Fibroblast of skin of right biceps (primary cell): ENCODE measurements at places on chromosomes 3 and 15.

DNA sequence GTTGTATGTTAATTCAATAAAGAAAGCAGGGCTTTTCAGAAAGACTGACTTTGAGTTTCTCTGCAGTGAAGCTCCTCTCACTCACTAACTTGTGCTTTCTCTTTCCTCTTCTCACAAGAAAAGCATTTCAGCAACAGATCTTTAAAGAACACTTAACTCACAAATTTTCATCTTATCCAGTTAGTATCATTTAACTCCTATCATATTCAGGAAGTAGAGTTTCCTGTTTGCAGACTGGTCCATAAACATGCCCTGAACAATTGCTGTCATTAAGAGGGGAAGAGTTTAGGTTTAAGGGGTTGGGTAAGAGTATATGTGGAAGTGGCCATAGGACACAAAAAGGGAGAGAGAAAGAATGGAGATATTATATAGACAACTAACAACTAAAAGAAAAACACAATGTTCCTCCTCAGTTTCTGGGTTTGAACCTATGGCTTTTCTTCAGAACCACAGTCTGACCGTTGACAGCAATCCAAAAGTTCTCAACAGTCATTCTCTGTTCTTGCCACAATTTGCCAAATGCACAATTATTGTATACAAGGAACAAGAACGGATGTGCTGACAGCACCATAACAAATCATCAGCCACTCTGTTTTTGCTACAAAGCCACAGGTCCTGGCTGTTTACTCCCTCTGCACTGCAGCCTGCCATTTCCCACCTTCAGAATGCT, 63.9 kb downstream of the CHAC1 start:
- DNase-seq: no peak

DNA sequence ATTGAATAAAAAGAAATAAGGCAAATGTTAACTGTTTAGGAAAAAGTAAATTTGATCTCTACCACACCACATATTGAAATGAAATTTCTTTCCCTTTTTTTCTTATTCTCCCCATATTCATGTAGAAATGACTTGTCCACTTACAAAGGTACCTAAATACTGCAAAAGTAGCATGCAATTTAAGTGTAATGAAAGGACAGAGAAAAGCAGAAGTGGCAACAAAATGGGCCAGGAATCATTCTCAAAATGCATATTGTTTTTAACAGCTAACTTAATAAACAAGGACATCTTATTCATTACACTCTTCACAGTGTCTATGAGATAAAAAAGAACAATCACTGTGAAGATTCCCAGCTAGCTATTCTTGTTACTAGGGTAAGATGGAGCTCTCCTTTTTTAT, 40.6 kb upstream of the FGF7 start:
- DNase-seq: no peak

DNA sequence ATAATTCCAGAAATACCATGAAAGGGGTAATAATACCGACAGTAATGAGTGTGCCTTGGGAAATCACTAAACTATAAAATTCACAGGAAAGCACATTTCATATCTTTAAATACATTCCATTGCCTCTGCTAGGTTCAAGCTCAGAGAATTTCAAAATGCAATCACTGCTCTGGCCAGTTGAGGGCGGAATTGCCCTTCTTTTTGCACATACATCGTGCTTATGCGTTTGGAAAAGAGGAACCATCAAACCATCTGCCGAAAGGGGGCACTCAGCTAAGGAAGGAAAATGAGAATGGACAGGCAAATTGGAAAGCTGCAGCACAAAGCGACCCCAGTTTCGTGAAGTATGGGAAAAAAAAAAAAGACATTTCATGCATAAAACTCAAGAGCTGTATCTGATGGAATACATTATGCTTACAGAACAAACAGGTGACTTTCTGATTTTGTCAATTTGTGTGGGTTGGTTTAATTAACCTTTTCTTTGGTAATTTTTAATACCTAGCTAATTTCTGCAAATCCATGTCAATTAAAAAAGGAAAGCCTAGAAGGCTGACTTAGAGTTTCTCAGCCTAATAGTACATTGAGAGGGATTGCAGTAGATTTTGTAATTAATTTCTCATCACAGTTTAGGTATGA, 61.4 kb downstream of the TUSC7 start:
- peak; percentile 74 for DNase-seq

DNA sequence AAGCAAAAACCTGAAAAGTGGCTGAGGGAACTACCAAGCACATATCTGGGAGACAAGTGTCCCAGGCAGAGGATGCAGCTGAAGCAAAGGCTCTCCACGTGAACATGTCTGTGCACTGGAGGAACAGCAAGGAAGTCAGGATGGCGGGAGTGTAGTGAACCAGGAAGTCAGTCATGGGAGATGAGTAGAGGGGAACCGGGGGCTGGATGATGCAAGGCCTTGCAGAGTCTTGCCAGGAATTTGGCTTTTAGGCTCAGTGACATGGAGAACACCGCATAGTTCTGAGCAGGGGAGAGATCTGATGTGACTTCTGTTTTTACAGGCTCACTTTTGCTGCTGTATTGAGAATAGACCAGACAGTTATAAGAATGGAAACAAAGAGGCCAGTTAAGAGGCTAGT, 19.0 kb downstream of the C2CD4A start:
- peak; percentile 47 for DNase-seq

GRCh38 chr3:12890610-12891390, 49.4 kb upstream of the RPL32 start:
- DNase-seq: no peak

GRCh38 chr3:159978353-159978752, 10.3 kb upstream of the IL12A start:
- DNase-seq: no peak

- DNase-seq: peak; percentile 29
Observed at GRCh38 chr3:152583963-152584362, 251.0 kb upstream of the P2RY1 start.

DNA sequence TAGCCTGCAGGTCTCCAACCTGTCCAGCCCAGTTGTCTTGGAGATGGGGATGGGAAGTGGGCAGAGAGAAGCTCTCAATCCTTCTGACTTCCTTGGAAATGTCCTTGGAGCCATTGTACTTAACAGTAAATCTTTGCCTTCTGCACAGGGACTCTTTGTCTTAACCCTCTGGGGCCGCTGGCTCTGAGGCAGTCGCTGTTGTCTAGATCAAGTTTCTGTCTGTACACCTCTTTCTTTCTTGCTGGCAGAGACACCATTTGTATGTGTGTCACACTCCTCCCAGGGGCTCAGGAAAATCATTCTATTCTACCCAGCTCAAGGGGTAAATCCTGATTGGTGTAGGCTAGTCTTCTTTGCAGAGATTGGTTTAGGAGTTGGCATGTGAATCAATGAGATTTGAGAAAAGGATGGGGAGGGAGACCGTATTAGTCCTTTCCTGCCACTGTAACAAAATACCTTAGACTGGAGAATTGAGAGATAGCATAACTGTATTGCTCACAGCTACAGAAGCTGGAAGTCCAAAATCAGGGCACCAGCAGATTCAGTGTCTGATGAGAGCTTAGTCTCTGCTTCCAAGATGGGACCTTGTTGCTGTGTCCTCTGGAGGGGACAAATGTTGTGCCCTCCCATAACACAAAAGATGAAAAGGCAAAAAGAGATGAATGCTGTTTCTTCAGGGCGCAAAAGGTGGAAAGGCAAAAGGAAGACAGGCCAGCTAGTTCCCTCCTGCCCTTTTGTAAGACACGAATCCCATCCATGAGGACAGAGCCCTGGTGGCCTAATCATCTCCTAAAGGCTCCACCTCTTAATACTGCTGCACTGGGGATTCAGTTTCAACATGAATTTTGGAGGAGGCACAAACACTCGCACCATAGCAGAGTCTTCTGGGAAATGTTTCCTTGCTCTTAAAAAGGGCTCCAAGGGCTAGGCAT, 66.3 kb downstream of the PPCDC start:
- DNase-seq: no peak

GRCh38 chr3:106809623-106810299, 567.5 kb upstream of the CCDC54 start:
- DNase-seq: no peak

DNA sequence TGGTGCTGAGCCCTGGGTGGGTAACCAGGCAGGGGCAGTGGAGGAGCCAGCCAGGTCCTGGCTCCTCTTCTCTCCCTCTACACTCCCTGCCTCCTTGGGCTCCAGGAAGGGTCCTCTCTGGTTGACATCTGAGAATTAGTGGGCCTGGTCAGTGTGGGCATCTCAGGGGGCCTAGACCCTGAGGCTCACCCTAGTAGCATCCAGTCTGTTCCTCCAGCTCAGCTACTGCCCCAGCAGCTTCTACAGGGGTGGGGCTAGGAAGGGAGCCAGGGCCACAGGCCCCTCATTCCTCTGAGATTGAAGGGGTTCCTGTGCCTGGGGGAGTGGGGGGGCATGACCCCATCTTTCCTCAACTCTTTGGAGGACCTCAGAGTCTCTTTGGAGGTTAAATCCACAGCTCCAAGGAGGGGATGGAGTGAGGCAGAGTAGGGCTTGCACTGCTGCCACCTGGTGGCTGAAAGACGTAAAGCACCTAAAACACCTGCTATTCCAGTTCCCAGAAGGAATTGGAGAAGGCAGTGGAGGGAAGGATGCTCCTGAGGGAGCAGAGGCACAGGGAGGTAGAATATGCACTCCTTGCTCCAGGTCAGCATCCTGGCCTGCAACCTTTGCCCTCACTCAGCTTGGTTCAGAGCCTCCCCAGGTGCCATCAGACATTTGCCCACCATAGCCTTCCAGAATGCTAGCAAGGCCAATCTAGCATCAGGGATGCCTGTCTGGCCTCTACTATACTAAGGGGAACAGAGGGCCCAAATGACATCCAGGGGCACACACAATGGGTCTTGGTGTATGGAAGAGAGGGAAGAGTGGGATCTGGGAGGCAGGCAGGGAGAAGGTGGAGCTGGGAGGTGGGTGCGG, 25.1 kb downstream of the C3orf18 start:
- peak; percentile 46 for DNase-seq

DNA sequence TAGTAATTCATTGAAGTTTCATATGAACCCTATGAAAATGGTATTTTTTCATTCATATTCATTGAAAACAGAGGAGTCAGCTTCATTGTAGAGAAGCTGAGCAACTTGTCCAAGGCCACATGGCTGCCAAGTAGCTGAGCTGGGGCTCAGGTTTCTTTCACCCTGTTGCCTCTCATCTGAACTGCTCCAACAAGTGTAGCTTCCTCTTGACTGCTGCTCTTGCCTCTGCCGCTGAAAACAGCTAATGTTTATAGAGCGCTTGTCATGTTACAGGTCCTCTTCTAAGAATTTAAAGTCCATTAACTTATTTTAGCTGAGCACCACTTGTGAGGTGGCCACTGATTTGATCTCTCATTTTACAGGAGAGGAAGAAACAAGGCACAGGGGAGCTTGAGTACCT, 81.1 kb downstream of the PDCD6IP start:
- DNase-seq: no peak

GRCh38 chr3:63092515-63092914, 185.6 kb upstream of the SYNPR start:
- DNase-seq: no peak

GRCh38 chr3:50194128-50194902, 2.9 kb downstream of the GNAT1 start:
- DNase-seq: peak; percentile 55

DNA sequence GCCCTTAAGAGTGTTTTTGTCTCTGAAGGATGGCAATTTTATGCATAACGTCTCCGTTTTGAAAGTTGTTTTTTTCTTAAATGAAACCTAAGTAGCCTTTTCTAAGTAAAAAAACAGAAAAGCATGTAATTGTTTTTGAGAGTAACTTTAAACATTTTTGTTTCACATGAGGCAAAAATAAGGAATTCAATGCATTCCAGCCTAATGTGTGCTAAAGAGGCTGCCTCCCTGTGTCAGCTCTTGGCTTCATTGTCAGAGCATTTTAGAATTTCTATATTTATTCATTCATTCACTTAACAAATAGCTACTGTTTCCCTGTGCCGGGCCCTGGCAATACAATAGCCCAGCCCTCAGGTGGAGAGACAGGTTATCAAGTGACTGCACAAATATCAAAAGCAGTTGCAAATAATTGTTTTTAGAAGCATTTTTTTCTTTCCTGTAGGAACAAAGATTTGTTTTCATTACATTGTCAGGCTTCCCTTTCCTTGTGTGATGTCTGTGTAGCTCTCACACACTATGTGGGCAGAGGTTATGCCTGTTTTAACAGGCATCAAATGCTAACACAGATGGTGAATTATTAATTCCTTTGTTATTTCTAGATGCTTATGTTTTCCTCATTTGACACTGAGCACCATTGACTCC, 81.9 kb downstream of the CCK start:
- DNase-seq: no peak

- DNase-seq: no peak
Observed at GRCh38 chr3:134407239-134407625, 33.0 kb upstream of the AMOTL2 start.

DNA sequence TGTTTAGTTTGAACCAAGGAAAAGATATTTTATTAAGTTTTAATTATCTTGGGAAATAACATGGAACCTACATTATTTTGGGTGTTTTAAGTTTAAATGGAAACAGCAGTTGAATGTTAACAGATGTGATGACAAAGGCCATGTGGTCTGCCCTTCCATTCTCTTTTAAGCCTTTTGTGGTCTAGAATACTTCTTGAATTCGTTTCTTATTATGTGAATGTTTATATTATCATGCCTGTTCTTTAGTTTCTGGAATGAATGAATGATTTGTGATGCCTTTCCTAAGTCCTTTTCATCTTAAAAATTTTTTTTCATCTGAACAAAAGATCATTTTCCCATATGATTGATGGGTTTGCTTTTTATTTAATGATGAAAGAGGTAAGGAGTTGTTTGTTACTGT, 44.6 kb downstream of the SNRK start:
- peak; percentile 17 for DNase-seq

DNA sequence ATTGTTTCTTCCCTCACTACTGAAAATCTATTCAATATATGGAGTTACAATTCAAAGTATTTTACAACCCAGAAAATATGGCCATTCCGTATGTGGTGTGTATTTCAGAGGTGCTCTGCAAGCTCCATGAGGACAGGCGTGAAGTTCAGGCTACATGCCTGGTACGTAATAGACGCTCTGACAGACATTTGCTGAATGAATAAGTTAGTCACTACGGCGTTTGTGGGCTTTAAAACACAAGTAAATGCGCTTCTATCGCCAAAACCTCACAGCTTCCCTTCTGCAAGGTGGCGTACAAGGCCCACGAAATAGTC, 701 bp upstream of the TIPARP start:
- DNase-seq: no peak

GRCh38 chr15:78299101-78299930, at the start of gene SKIC8:
SKIC8 (minus strand) TSS chr15:78299609; CDS start chr15:78295686, 3,923 bp downstream.
- peak; percentile 94 for DNase-seq

- no peak for DNase-seq
Observed at GRCh38 chr3:109112946-109113760, 4.8 kb downstream of the MORC1 start.

DNA sequence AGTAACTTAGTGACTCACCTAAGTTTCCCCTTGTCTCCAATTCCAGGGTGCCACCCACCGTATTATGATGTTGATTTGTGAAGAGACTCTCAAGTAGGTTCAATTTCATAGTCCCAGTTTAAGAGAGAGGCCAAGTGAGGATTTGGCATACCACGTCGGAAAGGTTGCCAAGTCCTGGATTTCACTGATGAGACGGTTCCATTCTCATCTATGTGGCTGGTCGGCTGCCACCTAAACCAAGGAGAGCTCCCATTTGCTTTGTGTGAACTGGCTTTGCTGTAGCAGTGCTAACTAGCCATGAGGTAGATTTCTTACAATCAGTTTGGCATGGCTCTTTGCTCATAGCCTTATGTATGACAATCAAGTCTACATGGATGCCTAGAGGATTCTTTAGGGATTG, 653.6 kb downstream of the NLGN1 start:
- DNase-seq: no peak

GRCh38 chr3:148068466-148068865, 629.2 kb upstream of the AGTR1 start:
- no peak for DNase-seq
